ENCODE measurements at places on chromosomes 11 and 22. TPM values are rescaled to one million over a fixed set of nuclear protein-coding genes. Genes with fewer than 3 reads are reported as not detected.
A peak's percentile ranks its signal among the peaks of the same experiment; 100 is the strongest.

Gene OAF
- total RNA-seq: 0.97 TPM

Gene TUBA8
- total RNA-seq: 6.6 TPM

DNA sequence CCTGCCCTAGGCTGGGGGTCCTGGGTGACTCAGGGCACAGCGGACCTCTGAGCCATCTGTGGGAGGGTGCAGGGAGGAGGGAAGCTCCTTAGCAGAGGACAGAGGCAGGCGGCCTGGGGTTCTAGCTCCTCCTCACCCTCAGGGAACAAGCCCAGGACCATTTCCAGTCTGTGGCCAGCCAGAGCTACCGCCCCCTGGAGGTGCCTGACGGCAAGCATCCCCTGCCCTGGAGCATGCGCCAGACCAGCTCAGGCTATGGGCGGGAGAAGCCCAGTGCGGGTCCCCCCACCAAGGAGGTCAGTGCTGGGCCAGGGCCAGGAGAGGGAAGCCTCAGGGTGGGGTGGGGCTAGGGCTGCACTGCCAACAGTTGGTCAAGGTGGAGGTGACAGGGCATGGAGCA is 26.0 kb upstream of the LRRC10B start:
- peak; percentile 61 for ATAC-seq

DNA sequence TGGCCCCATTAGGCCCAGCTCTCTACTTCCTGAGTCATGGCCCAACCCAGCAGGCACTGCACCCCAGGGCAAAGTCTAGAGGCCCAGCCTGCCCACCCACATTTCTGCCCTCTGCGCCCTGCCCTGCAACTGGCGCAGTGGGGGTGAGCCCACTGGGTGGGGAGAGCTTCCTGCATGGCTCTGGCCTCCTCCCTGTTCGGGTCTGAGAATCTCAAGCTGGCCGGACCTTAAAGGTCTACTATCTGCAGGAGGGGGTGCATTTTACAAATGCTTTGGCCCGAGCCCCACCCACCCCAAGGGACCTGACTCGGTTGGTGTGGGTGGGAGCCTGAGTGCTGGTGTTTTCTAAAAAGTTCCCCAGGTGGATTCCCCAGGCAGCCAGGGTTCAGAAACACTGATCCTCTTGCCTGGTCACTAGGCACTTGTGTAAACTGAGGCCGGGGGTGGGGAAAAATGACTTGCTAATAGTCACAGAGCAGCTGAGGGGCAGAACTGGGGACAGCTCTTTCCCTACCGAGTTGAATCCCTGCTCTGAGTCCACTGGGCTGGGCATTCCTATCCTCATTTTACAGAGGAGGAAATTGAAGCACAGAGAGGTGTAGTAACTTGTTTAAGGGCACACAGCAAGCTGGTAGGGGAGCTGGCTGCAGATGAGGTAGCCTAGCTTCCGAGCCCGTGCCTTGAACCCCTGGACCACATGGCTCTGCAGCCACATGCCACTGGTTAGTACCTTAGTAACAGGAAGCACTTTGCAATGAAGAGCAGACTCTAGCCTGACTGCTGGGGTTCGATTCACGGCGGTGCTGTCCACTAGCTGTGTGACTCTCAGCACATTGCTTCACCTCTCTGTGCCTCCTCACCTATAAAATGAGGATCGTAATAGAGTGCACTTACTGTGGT is 36.3 kb downstream of the CD82 start:
- peak; percentile 67 for ATAC-seq

DNA sequence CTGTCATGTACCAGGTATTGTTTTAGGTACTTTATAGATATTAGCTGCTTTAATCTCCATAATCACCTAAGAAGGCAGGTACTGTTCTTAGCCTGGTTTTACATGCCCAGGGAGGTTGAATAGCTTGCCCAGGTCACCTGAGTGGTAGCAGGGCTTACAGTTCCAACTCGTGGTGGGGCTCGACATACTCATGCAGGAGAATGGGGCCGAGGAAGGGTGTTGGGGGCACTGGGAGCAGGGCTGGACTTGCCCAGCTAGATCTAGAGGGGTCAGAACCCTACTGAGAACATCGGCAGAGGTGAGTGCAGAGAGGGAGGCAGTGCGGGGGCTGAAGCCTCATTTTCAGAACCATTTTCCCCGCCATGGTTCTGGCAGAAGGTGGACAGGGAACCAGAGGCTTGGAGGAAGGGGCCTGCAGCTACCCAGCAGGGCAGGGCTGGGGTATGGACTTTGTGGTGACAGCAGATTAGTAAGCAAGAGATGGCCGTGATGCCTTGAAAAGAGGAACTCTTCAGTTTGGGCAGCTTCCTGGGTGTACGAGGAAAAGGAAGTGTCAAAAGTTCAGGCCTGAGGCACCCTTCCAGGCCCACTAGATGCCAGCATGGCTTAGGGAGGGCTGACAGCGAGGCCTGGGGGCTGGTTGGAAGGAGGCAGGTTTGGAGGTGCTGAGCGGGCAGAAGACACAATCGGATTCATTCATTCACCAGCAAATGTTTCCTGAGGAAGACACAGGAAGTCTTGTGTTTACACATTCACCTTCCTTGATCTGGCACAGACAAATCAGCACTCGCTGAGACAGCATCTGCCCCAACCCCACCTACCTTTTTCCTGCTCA is 54.7 kb upstream of the LYVE1 start:
- ATAC-seq: peak; percentile 46

GRCh38 chr11:34602245-34602644 is 18.6 kb upstream of the EHF start:
- ATAC-seq: no peak

All from activated T-helper 17 cell treated with anti-CD3 and anti-CD28 coated beads, Interleukin-2, amount 50 U/mL, for 72 hours (primary cell).